ENCODE measurements at places on chromosomes 1 and 21. TPM values are rescaled to one million over a fixed set of nuclear protein-coding genes. Genes with fewer than 3 reads are reported as not detected.

The CNIH3 gene
- total RNA-seq = 62.4 TPM

The RRP1B gene
- 45.7 TPM for total RNA-seq

The IFI44 gene
- total RNA-seq = 26.5 TPM

The KLF17 gene
- 0.37 TPM for total RNA-seq

The APCS gene
- total RNA-seq = not detected

The SPATA6 gene
- 11.1 TPM for total RNA-seq

The PLA2G2C gene
- total RNA-seq = not detected

The NPPA gene
- not detected for total RNA-seq
